ENCODE measurements at places on chromosomes 3 and 15.

DNA sequence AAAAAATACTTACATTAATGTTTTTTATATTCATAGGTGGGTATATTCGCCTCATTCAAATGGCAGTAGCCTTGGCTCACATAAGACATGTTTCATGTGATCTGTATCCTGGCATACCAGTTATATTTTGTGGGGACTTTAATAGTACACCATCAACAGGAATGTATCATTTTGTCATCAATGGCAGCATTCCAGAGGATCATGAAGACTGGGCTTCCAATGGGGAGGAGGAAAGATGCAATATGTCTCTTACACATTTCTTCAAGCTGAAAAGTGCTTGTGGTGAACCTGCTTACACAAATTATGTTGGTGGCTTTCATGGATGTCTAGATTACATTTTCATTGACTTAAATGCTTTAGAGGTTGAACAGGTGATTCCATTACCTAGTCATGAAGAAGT, 3.5 kb downstream of the PDE12 start:
- DNase-seq: peak; percentile 10

- no peak for DNase-seq
These were observed 127.1 kb downstream of the DNAJB8 start for GRCh38 chr3:128339491-128340012.

DNA sequence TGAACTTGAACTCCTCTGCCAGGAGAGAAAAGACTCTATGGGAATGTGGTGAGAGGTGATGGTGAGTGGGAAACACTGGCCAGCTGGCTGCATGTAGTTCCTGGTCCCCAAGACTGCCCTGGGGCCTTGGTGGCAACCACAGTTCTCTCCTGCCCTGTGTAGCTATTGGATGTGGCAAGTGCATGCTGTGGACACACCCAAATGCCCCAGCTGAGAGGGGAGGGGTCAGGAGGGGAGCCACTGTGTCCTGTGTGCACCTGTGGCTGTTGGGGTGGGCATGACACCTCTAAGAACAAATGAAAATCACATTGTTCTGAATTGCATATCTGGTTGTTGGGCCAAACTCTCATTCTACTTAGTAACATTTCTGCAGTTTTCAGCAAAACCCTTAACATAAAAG, 409.6 kb downstream of the NSUN3 start:
- no peak for DNase-seq

DNA sequence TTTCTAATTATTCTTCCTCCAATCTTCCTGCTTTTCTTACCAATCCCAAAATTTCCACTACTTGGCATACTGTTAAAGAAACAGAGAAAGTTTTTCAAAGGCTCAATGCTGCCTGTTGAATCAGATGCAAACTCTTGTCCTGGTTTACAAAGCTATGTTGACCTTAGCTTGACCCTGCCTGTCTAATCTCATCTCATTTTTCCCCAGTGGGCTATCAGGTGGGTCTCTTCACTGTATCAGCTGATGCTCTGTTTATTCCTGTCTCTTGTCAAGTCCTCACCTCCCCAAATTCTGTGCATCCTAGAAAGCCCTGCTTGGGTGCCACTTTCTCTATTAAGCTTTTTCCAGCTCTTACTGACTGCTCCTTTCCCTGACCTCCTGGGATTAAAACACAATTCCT, 18.2 kb downstream of the NFKBIZ start:
- no peak for DNase-seq

- peak; percentile 92 for DNase-seq
These were observed at the start of the genes OSBPL10 and ZNF860 for GRCh38 chr3:31981206-31982181. Gene OSBPL10, minus strand, starts transcription at chr3:31981262. Its CDS starts 83 bp downstream, at chr3:31981179. Gene ZNF860, plus strand, starts transcription at chr3:31981750. Its CDS starts 7,330 bp downstream, at chr3:31989080.

GRCh38 chr3:126554560-126555525, 3.9 kb downstream of the C3orf22 start:
- DNase-seq: peak; percentile 23

- DNase-seq: no peak
These were observed 8.6 kb upstream of the CERS3 start for GRCh38 chr15:100537331-100537730.

- no peak for DNase-seq
These were observed 7.4 kb upstream of the SNX22 start for GRCh38 chr15:64144192-64144564.

DNA sequence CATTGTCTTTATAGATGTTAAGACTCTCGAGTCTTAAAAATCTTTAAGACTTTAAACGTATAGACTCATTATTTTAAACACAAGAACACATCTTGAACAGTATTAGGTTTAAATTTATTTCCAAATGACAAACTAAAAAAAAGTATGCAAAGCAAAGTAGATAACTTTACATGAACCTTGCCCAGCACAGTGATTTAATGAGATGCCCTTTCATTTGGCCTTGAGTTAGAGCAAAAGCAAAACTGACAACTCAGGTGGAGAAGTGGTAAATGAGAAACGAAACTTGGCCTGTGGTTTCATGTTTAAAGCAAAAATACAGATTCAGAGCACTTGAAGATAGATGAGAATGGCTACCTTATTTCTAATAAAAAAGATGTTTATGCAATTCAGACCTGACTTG, 8.6 kb downstream of the GPR15 start:
- no peak for DNase-seq

DNA sequence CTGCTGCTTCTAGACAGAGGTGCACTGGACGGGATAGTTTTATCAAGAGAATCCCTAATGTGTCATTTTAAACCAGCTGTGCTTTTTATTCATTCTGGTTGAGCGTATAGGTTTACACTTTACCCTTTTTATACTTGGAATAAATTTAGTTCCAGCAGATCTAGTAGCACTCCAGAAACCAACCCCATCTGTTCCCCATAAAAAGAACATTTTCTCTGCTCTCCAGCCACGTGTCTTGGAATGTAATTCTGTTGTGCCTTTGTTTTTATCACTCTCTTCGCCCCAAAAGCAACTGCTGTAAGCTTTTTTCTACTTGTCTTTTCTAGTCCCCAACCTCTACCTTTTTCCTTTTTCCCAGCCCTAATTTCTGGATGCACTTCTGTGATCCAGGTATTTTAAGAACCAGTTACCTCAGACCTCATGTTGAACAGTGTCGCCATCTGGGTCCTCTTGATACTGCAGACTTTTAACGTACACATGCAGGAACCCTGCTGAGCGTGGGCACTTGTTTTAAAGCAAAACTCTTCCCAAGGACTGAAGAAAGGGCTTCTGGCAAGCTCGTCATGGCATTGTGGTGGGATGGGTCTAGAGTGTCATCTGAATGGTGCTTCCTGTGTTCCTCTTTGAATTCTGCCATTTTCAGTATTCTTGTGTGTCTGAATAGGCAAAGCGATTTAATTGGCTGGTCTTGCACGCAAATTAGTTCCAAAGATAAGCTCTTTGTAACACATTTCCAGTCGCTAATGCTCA, 5.7 kb upstream of the EXOG start:
- DNase-seq: no peak

DNA sequence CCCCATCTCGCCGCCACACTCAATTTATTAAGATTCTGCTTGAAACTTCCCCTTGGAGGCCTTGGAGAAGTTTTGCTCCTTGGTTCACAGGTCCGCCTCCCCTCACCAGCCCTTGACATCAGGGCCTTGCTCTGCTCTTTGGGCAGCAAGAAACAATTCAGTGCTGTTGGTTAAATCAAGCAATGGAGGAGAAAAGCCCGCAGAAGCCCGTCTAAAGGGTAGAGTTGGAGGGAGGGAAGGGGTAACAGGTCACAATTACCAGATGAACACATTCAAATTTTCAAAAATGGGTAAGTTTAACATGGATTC, 429 bp downstream of the PARP9 start:
- peak; percentile 22 for DNase-seq

DNA sequence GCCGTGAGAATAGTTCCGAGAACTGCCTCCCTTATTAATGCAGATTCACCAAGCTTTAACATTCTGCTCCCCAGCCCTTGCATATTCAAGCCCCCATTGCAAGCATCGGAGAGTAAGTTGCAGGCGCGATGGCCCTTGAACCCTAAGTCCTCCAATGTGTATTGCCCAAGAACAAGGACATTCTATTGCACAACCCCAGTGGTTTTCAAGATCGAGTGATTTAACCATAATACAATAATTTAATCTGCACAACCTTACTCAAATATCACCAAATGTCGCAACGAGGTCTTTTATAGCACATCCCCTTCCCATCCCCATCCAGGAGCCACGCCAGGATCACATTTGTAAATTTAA, 21.7 kb upstream of the PLXND1 start:
- DNase-seq: no peak

DNA sequence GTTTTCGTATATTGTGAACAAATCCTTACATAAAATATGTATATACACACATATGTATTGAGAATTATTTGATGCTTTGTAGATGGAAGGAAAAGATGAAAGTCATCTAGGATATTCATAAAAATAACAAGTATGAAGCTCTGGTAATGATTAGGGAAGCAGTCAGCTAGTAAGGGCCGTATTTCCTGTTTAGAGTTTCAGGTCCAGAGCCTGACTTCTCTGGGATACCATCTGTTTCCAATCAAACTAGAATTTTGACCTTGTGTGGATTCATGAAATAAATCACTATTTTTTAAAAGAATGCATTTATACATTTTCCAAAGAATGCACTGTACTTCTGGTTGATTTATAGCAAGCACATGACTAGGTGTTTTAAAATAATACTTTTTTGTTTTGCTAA, 156.1 kb upstream of the CGNL1 start:
- no peak for DNase-seq
